ENCODE measurements at places on chromosomes 5 and 9.

- no peak for DNase-seq
These were observed 205.1 kb upstream of the MRPS30 start for GRCh38 chr5:44603496-44604272.

- no peak for DNase-seq
These were observed 126.2 kb upstream of the CHD1 start for GRCh38 chr5:99054972-99055371.

DNA sequence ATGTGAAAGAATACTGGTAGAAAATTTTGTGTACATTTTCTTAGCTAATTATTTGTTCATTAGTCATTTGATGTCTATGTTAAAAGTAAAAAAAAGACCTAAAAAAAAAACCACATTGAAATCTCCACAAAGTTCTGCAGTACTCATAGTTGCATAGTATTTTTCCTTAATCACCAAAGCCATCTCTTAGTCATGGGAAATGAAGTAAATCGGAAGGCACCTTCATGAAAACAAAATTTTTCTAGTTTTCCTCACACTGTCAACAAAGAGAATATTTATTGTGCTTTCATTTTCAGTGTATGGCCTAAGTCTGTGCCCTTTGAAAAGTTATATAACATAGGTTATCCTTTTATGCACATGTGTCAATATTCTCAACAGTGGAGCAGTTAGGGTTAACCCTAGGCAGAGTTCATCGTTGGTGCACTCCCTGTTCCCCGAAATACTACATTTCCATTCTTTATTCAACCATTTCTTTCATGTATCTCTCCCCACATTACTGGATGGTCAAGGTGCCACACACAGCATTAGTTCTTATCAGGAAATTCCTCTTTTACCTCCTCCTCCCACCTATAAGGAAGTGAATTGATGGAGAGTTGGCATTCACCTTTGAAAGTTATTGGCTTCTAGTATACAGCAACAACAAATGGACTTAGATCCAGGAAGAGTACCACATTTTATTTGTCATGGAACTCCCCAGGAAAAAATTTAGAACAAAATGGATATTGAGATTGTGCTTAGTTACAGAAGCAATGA is 93.1 kb downstream of the NUDT12 start:
- DNase-seq = no peak

GRCh38 chr5:21236971-21237427 is 1249.0 kb upstream of the CDH18 start:
- DNase-seq = no peak

GRCh38 chr9:101592788-101593187 is 2.0 kb downstream of the PPP3R2 start:
- no peak for DNase-seq

DNA sequence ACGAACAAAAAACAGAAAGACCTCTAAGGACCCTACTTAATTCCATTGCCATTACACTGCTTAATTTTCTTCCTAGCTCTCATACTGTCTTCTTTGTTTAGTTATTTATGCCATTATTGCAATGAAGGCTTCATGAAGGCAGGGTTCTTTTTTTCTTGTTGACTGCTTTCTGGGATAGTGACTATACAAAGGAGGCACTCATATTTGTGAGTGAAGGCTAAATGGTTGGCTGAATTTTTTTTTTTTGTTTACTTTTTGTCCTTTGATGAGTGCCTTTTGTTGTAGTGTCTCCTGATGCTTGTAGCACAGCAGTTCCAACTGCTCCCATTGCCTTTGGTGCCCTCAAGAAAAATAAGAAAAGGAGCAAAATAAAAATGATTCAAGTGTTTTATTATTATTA is 17.8 kb downstream of the CTNNA1 start:
- DNase-seq = no peak

- DNase-seq = no peak
These were observed 6.8 kb upstream of the IRX4 start for GRCh38 chr5:1889321-1890065.

- DNase-seq = no peak
These were observed 8.2 kb upstream of the ACO1 start for GRCh38 chr9:32376285-32376684.

GRCh38 chr9:109870365-109870764 is 90.4 kb downstream of the PALM2AKAP2 start:
- no peak for DNase-seq

GRCh38 chr9:109477258-109478050 is 20.7 kb downstream of the PTPN3 start:
- no peak for DNase-seq

DNA sequence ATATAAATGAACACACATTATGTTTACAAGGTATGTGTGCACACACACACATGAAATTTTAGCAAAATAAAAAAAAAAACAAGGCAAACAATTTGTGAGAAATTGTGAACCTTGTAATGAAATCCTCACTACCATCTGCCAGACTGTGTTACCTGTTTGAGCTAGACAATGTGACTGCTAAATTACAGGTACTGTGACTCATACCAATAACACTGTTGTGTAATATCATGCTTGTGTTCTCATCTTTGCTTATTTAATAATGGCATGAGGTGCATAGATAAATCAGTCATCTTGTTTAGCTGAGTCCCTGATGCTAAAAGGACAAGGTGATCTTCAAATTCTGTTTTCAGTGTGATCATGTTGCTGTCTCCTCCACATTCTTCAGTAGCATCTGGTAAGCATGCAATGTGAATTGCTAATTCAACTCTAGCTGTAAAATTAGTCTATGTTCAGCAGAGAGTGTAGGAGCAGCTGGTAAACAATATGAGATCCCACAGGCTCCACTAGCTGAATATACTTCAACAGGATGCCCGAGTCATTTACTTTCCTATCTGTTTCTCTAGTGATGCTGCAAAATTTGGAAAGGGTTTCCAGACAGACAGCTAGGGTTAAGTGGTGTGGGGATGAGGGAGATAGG is 966.3 kb upstream of the C9orf72 start:
- no peak for DNase-seq

DNA sequence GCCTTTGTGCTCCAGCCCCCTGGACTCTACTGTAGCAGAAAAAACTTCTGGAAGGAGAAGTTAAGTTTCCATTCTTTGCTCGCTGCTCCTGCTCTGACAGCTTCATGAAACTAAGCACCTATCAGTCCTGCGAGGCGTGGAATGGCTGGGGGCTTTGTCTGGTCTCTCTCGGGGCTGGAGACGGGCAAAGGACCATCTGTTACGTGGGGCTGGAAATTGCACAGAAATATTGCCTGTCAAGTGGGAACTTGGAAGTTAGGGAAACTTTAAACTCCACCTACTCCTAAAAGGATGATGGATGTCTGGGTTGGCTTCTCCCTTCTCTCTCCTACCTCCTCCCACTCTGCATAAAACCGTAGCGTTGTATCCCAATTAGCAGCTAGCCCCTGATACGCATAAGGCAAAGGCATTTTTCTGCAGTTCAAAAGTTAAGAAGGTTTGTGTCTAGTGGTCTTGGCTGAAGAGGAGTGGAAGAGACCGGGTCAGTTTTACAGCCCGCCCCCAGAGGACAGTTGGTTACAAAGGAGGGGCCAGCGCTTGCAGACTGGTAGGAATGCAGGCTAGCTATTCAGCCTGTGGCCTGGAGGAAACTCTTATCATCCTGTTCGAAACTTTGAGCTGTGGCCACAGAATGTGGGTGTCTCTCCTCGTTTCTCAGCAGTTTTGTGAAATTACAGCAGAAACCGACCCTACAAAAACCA is 1.3 kb downstream of the FBXL7 start:
- DNase-seq = no peak

GRCh38 chr9:94734054-94734754 is 7.7 kb downstream of the AOPEP start:
- no peak for DNase-seq

GRCh38 chr9:18756712-18757125 is 276.3 kb downstream of the SAXO1 start:
- DNase-seq = no peak
